Stimulated activated naive CD8-positive, alpha-beta T cell treated with anti-CD3 and anti-CD28 coated beads, Interleukin-15, Interleukin-2, amounts not matched to agents 100 U/mL and 50 U/mL, for 24 hours (primary cell): ENCODE measurements at places on chromosomes 1 and 21.

DNA sequence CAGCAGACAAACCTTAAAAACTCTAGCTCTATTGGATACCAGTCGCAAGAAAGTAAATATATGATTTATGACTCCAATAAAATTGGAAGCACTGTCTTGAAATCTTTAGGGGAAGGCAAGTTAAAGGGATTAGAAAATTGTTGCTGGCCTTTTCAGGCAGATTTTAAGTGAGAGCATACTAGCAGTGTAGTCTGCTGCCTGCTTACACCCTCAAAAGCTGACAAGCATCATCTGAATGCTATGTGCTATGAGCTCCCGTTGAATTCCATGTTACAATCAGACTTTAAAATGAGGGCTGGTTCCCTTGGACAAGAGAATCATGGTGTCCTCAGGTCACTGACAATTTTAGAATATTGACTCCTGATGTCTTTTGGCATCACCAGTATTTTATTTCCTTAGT lies 271.1 kb upstream of the C1orf105 start:
- no peak for DNase-seq

- no peak for DNase-seq
These were observed 60.5 kb downstream of the NEGR1 start for GRCh38 chr1:72221811-72222210.

GRCh38 chr21:28908351-28908750 lies 84.3 kb downstream of the LTN1 start:
- no peak for DNase-seq

DNA sequence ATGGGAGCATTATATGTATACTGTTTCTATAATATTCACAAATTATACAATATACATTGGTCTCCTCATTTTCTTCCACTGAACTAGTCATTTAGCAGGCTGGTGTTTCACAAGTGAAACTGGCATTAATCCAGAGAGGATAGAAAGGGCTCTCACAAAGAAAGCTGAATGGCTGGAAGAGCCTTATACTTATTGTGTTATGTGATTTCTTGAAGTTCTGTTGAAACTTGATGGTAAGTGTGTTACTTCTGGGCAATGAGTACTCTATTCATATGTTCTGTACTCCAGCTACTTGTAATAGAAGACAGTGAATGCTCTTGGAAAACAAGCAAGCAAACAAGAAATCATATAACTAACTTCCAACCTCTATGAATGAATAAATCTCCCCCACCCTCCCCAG lies 14.9 kb downstream of the STX12 start:
- DNase-seq: no peak

- no peak for DNase-seq
These were observed 131.8 kb downstream of the PDE4B start for GRCh38 chr1:65924471-65924870.

GRCh38 chr1:204809488-204809887 lies 61.2 kb upstream of the NFASC start:
- no peak for DNase-seq

DNA sequence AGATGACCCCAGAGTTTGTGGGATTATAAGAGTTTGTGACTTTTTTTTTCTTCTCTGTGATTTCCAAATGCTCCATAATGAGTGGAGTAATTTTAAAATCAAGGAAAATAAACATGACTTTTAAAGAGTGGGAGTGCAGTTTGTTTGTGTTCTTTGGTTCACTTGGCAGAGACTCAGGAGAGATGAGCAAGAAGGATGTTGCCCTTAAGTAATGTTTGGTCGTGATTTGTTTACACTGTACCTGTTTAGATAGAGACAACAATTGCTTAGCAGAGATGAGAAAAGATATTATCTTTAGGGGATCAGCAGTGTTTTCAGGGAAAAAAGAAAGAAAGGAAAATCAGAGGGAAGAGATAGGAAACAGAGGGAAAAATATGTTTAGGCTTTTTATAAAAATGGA lies 170.8 kb downstream of the ADSS2 start:
- DNase-seq: no peak

DNA sequence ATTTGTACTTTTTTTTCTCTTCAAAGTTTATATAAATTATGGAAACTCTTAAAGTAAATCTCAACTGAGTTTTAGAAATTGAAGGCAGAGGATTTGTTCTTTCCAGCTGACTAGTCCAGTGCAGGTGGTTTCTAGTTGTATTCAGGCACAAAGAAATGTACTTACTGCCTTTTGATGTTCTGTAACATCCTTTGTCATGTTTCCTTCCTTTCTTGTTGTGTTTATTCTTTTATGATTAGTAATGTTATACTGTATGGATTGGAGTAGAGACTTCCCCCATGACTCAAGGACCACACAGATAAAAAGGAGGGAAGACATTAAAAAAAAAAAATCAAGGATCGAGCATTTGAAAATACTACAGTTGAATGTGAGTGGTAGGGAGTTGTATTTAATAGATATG lies 8.0 kb downstream of the HIPK1 start:
- no peak for DNase-seq

- peak; percentile 44 for DNase-seq
These were observed 39.9 kb downstream of the F5 start for GRCh38 chr1:169546087-169546995.

DNA sequence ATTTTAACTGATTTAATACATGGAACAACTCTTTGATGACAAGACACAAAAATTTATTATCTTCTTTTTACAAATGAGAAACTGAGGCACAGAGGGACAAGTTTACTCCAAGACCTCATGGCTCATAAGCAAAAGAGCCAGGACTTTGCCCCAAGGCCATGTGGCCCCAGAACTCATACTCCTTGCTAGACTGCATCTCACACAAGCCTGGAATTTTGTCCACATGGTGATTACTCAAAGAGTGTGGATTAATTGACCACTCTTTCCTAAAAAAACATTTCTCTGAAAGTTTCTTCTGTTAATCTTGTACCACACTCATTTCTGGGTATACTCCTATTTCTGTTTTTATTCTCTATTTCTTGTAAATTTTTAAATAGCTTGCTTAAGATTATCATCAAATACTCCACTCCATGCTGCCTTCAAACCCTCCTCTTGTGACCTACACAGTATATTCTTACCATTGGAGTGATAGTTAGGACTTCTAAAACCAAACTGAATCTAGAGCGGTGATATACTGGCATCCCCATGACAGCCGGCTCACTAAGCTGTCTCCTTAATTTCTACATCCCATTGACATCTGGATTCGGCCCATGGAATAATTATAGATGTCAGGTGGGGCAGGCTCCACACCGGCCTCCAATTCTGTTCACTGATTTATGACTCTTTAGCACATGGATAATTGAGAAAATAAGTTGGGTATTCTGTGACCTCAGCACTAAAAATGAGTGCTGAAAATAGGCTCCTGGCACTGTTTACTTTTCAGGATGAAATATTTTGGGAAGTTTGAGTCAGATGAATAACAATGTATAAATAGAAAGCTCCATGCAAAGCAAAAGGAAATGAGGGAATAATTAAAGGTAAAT lies 16.1 kb downstream of the RGS4 start:
- DNase-seq: no peak

GRCh38 chr1:100325415-100326324 lies 26.6 kb upstream of the CDC14A start:
- no peak for DNase-seq

DNA sequence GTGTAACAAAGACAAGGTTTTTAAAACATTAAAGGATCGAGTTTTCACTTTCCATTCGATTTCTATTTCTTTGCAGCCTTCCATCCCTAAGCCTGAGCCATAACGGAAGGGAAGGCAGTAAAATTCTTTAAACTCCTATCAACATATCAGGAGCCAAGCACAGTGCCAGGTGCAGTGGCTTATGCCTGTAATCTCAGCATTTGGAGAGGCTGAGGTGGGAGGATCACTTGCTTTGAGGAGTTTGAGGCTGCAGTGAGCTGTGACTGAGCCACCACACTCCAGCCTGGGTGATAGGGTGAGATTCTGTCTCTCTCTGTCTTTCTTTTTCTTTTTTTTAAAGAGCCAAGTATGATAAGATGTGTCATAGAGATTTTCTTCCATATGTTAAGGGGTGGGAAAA lies 217.5 kb upstream of the GREM2 start:
- DNase-seq: no peak

DNA sequence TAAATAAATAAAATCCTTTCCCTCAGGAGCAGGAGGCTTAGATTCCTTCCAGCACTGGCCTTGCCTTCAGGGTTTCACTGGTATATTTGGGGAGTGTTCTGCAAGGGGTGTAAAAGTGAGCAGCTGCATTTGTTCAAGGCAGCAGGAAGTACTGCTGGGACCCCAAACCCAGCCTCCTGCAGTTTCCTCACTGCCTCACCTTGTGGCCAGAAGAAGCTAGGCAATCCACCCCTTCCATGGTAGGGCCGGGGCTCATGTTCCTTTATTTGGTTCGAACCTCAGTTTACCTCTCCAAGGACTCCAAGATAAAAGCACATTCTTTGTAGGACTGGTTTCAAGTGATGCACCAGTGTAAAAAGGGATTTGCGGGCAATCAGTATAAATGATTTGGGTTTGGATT lies 21.0 kb upstream of the CFAP126 start:
- DNase-seq: no peak
